Activated CD4-positive, CD25-positive, alpha-beta regulatory T cell treated with anti-CD3 and anti-CD28 coated beads, Interleukin-2, amount 50 U/mL, for 24 hours (primary cell): ENCODE measurements at places on chromosomes 16 and 17.

GRCh38 chr17:4512156-4513112 is 13.8 kb downstream of the SPNS2 start:
- no peak for ATAC-seq

DNA sequence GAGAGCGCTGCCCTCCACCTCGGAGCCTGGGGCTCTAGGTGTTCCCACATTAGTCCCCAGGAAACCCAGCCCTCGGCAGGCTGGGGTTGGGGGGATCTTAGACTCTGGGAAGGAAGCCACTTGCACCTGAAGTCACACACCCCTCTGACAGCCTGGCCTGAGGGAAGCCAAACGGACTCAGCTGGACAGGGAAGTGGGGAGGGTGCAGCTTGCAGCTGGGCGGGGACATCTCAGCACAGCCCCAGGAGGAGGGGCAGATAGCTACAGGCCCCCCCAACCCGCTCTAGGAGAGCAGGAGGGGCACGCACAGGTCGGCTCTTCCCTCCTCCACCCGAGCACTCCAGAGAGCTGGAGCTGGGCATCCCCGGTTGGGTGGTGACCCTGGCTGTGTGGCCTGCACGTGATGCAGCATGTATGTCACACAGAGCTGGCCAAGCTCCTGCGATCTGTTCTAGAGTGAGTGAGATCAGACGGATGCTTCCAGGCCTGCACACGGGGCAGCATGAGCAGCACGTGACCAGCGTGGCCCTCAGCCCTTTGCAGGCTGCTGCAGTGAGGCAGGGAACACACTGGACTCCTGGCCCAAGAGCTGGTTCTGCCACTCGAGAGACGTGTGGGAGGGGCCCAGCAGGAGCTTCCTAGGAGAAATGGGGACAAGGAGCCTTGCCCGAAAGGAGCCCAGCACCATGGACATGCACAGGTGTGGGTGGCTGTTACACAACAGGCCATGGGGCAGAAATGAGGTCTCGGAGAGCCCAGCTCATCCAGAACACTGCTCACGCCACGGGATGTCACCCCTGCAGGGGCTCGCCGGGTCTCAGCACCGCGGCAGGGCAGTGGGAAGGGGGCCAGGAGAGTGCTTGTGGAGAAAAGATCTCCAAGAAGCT is 15.4 kb downstream of the KIFC3 start:
- ATAC-seq: no peak

DNA sequence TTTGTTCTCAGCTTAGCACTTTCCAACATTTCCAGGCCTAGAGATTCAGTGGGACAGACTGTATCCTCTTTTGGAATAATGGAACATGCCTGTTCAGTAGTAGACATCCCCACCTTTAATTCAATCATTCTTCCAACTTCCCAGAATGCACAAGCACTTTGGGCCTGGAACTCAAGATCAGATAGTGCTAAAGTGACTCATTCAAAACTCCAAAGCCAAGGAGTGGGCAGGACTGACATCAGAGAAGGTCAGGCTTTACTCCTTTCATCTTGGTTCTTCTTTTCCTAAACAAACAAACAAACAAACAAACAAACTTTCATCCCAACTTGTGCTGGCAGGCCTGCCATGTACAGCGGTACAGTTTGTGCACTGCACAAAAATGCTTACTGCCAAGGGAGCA is 172.0 kb downstream of the AXIN2 start:
- ATAC-seq: no peak

GRCh38 chr16:69830534-69831211 is 68.5 kb downstream of the WWP2 start:
- ATAC-seq: no peak

DNA sequence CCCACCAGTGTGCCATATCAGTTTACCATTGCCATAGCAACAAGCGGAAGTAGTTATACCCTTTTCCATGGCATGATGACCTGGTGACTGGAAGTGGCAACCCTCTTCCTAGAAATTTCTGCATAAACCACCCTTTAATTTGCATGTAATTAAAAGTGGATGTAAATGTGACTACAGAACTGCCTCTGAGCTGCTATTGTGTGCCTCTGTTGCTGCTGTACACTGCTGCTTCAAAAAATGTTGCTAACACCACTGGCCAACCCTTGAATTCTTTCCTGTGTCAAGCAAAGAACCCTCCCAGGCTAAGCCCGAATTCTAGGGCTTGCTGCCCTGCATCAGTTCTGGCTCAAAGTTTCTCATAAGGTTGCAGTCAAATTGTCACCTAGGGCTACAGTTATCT is 12.9 kb upstream of the MED13 start:
- ATAC-seq: no peak

GRCh38 chr17:58386708-58387107 is 30.6 kb downstream of the RNF43 start:
- ATAC-seq: no peak

- ATAC-seq: no peak
Observed at GRCh38 chr17:69729944-69730343, 315.4 kb downstream of the MAP2K6 start.

DNA sequence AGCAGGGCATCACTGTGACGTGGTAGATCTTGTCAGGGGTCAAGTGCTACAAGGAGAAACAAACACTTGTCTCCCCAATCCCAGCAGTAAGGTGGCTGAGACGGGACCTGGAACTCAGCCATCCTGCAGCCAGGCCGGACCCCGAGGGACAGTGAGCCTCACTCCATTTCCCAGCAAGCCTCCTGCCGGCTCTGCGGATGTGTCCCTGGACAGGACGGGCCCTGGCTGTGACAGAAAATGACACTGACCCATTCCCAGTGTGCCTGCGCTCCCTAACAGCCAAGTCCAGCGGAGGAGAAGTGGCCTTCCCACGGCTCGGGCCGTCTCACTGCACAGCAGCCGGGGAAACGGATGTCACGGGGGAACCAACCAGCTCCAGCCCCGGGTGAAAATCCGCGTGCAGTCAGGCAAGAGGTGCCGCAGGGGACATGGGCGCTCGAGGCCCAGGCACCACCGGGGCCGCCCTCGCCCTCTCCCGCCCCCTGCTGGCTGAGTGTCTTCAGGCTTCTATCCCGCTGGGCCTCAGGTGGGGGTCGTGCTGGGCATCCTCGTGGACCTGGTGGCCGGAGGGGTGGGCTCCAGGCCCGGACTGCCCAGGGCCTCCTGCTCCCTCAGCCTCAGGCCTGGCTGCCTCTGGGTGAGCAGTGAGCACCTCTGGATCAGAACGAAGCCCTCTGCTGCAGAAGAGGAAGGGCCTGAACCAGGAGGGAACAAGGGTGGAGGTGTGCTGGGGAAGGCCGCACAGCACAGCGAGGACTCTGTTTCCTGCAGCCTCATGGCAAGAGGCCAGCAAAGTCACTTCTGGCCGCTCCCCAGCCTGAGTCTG is 6.7 kb downstream of the HAGHL start:
- ATAC-seq: no peak

GRCh38 chr16:57749101-57749692 is 13.6 kb downstream of the KATNB1 start:
- no peak for ATAC-seq

DNA sequence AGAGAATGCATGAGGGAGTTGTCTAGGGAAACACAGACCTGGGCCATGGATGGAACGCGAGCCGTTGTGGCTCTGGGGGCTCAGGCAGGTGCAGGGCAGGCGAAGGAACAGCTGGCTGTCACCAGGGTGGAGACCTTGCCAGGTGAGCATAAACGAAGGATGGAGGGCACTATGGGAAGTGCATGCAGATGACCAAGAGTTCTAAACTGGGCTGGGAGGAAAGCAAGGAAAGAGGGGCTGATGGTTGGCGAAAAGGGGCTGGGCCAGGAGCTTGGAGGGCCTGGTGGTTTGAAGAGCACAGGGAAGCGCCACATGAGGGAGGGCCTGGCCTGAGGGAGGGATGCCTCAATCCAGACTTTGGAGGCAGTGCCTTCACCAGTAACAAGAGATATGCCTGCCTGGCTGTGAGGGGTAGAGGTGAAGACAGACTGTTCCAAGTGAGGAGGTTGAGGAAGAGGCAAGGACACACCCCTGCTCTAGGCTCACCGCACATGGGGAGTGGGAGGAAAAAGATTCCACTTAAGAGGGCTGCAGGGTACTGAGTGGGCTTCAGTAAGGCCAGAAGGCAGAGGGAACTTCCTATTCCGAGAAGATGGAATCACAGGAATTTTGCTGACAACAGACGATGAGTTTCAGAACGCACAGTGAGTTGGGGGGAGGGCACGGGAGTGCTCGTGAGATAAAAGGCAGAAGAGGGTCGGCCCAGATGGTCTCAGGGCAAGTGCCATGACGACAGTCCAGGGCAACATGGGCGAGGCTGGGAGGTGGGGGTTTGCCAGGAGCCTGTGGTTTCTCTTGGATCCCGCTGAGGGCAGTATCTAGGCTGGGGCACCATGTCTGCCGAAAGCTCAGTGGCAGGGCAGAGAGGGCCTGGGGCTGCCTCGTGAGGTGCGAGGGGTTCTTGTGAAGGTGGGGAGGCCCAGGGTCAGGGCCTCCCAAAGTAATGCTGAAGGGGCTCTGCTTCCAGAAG is 20.6 kb downstream of the B9D1 start:
- no peak for ATAC-seq

DNA sequence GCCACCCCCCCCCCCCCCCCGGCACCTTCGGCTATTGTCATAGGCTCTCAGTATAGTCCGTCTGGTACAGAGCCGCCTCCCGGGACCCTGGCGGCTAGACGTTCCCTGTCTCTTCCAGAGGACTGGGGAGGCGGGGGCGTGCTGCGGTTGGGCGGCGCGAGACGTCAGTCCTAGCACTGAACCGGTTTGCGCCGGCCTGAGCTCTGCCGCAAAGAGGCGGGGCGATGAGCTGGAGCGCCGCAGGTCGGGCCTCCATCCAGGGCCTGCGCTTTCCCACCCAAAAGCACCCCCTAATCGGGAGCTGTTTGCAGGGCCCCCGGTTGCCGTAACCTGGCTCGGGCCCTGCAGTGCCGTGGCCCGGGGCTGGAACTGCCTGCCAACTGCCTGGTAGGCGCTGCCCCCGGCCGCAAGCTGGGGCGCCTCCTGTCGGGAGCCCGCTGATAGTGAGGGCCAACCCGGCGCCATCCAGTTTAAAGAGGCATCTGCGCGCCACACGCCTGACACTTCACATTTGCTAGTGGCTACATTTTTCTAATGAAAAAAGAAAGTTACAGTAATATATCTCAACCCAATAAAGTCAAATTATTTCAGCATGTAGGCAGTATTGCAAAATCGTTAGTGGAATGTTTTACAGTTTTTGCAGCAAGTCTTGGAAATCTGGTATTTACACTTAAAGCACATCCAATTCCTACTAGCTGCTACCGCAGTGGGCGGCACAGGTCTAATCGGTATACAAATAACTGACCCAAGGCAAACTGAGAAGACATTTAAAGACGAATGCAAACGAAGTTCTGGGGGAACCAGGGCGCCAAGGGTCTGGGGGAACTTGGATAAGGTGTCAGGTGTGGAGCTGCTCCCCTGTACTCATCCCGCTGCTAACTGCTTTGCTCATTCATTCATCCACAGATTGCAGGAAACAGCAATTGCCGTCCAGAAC is 753 bp upstream of the USP22 start:
- peak; percentile 91 for ATAC-seq

- no peak for ATAC-seq
Observed at GRCh38 chr17:45639297-45639849, 144.7 kb upstream of the CRHR1 start.

DNA sequence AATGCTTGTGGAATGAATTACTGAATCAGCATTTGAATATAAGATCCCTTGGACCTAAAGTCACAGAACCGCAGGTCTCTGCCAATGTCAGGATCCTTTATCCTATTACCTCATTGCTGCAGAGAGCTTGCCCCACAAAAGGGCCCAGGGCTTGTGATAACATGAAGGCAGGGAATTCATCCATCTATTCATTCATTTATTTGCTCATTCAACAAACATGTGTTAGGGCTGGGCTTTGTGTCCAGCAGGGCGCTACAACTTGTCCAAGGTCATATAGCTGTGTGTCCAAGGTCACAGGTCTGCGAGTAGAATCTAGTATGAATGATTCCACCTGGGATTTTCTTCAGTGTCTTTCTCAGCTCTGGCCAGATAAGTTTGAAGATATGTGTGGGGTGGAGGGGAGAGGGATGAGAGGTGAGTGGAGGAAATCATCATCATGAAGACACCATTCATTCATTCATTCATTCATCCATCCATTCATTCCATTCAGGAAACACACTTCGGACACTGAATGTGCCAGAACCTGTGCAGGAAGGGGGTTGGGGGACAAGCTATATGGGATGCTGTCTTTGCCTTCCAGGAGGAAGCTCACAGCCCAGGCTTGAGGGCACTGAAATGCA is 1.3 kb upstream of the UNC45B start:
- ATAC-seq: no peak

GRCh38 chr17:5610956-5611355 is 26.6 kb upstream of the NLRP1 start:
- ATAC-seq: no peak

DNA sequence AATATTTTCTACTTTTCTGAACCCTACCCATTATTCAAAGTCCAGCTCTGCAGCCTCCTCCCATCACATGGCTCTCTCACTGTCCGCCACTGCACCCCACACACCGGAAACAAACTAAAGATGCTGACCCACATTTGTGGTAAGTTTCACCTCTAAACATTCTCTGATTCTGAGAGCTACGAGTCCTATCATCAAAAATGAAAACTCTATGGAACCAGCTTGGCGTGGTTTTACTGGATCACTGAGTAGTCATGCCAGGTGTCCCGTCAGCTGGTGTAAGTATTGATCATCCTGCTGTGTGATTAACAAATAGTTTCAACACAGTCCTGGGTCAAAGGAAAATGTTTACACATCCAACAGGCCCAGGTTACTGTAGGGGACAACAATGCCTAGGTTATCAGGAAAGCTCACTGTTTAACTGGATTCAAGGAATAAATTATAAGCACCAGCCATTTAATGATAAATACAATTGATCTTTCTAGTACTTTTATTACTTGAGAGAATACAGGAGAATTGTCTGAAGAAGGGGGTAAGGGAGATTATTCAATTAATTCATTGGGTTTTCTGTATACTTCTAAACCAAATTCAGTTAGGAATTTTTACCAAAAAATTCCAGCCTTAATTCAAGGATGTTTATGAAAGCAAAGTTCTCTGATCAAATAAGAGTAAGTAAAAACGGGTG is 33.9 kb downstream of the CYTH1 start:
- ATAC-seq: peak; percentile 53

GRCh38 chr16:15502041-15502725 is 67.8 kb downstream of the BMERB1 start:
- no peak for ATAC-seq

GRCh38 chr16:24639769-24640168 is 89.7 kb upstream of the TNRC6A start:
- no peak for ATAC-seq

DNA sequence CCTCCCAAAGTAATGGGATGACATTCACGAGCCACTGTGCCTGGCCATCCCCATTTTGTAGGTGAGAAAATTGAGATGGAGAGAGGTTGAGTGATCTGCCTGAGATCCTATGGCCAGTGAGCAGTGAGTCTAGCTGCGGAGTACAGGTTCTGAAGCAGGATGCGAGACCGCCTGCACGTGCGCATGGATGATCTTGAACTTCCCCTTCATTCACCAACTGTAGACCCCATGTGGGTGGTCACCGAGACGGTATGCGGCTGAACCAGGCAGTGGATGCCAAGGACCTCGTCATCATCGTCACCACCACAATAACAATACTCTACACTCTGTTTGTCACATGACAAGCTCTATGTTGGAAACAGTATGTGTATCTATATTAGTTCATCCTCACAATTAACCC is 6.2 kb upstream of the SPNS3 start:
- ATAC-seq: no peak
